Fibroblast of skin of scalp (primary cell): ENCODE measurements at places on chromosomes 4 and X.

- DNase-seq: peak; percentile 94
Observed at GRCh38 chr4:40672528-40673522, 43.2 kb upstream of the RBM47 start.

DNA sequence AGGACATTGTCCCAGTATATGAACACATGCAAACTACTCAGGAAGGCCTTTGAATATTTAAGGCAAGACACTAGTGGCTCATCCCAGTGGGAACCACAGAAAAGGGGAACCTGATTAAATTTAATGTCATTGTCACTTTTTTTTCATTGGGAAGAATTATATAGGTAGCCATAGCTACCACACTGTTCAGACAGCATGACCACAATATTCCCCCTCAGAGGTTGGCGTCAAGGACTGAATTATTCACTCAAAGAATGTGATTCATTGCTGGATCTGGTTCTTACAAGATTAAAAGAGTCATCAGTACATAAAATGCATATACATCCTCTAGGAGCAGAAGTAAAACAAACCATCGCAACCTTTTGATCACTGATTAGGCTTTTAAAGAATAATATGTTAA, 92.0 kb upstream of the SMARCAD1 start:
- DNase-seq: no peak

DNA sequence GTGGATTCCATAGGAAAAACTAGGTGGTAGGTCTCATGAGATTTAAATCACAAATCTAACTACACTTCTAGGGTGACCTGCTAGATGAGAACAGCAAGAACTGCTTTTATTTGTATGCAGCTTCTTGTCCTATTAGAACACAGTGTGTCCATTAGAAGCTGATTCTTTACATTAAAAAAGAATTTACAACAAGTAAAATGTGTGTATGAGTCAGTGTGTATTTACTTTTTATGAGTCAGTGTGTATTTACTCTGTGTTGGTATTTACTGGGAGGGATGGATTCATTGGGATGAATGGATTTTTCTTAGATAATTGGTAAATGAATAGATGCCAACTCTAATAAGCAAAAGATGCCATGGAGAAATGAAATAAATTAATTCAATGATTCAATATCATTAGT, 40.6 kb upstream of the XPNPEP2 start:
- no peak for DNase-seq

DNA sequence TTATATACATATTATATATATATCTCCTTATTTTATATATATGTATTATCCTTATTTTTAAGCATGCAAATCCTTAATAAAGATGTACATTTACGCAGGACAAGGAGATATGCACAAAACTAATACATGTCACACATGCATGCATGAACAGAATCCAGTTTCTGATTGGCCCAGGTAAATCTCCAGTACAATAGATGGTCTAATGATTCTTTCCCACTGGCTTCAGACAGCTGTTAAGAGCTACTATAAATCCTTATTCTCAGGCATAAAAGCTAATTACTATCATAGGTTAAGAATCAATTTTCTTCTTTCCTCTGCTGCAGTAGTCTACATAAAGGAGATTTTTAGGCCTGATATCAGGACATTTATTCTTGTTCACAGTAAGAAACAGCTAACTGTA, 689.8 kb downstream of the KCTD8 start:
- DNase-seq: no peak

GRCh38 chr4:68401231-68401630, 46.0 kb upstream of the TMPRSS11E start:
- DNase-seq: peak; percentile 43

DNA sequence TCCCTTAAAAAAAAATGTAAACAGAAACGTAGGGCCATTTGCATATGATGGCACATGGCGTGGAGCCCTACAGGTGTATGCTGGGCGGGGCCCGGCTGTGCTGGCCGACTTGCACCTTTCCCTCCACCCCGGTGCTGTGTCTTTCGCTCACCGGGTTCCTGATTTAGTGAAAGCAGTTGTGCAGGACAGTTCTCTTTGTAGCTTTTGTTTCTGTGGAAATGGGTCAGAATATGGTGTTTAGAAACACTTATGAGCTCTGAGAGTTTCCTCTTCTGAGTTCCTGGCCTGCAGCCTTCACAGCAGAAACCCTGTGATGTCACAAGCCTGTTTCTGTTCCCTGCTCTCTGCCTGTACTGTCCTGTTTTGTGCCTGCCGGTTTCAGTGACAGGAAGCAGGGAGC, 22.5 kb upstream of the MSANTD1 start:
- DNase-seq: no peak

DNA sequence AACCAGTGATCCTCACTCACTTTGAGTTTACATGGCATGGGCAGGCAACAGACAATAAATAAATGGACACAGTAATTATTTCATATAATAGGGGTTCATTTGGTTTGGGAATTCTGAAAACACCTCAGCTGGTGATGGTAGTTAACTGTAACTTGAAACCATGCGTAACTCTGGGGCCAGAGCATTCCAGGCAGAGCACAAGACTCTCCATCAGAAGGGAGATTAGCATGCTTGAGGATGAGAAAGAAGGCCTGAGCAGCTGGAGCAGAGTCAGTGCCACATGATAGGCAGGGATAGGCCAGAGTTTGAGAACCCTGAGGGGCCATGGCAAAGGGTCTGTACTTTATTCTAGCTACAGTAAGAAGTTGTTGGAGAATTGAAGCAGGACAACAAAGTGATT, 56.3 kb upstream of the CXCL8 start:
- DNase-seq: peak; percentile 42

GRCh38 chrX:44651358-44651757, 108.7 kb upstream of the FUNDC1 start:
- DNase-seq: no peak

DNA sequence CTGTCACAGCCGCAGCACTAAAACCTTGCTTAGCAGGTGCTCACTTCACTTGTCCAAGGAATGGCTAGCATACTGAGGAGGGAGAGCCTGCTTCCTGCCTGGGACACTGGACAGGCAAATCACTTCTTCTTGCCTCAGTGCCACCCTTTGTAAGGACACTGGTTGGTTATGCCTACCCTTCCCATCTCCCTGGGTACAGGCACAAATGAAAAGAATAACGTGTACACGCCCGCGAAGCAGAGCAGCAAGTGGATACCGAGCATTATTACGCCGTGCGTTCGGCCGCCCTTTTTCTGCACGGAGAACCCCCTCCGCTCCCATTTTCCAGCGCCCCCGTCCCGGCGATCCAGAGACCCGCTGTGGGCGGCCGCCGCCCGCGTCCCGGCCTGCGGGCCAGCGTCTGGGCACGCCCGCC, 338 bp upstream of the KLHL2 start:
- no peak for DNase-seq

DNA sequence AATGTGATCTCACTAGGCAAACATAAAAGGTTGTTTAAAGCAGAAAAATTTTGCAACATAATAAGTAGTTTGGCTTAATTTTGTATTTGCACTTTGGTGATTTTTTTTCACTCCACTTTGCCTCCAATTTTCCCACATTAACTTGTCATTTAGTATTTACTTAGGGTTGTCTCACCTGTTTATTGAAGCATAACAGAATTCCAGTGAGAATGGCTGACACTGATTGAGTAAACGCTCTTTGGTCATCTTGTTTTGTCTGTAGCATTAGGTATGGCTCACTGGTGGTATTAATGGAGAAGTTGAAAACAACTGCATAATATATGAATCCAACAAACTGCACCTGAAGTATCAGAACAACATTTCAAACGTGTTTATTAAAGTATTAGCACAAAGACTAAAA, 799.5 kb upstream of the ADGRL3 start:
- no peak for DNase-seq

DNA sequence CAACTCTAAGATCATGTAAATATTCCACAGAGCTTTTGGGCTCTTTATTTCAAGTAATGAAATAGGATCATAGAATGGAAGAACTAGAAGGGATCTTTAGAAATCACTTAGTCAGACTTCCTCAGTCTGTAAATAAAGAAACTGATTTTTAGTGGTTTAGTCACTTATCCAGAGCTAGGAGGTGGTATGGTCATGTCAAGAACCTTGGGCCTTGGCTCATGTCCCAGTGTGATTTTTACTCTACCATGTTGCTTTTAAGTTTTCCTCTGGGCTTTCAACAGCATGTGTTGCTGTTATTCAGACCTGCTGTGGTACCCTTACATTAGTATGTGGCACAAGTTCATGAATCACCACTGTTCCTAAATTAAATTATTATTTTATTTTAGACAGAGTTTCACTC, 184.9 kb downstream of the FRAS1 start:
- peak; percentile 32 for DNase-seq

DNA sequence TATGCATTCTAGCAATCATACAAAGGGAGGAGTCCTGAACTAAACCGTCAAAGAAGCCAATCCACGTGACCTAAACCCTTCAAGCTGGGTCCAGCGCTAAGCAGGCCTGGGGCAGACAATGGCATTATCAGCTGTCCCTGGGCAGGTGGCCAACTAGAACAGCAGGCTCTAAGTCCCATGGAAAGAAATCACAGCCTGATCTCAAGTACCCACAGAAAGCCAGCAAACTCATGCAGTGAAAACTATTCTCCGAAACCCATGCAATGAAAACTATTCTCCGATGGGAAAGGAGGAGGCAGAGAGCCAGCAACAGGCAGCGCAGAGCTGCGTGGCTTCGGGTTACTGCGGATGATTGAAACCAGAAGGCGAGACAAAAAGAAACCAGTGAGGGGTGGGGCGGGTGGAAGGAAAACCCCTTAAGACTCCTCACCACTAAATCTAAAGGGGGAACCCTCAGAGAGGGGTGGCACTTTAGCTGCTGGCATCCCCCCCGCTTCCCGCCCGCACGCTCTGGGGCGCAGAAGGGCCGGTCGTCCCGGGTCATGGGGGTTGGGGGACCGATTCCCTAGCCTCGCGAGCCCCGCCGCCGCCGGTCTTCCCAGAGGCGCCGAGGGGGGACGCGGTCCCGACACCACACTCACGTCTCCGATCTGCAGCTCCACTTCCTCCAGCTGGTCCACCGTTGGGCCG, 567 bp downstream of the C4orf46 start:
- DNase-seq: peak; percentile 81

DNA sequence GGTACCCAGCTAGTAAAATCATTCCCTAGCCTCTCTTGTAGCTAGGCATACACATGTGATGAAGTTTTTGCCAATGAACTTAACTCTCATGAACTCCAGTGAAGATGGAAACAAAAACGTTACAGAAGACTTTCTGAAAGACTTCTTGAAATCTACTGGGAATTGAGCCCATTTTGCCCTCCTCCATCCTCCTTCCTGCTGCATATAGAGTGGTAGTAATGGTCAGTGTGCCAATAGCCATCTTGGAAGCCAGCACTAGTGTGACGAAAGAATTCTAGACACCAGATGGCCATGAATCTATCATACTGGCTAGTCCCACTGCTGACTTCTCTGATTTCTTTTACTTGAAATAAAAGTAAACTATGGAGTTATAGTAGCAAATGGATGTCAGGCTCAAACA, 30.9 kb upstream of the PPA2 start:
- no peak for DNase-seq

DNA sequence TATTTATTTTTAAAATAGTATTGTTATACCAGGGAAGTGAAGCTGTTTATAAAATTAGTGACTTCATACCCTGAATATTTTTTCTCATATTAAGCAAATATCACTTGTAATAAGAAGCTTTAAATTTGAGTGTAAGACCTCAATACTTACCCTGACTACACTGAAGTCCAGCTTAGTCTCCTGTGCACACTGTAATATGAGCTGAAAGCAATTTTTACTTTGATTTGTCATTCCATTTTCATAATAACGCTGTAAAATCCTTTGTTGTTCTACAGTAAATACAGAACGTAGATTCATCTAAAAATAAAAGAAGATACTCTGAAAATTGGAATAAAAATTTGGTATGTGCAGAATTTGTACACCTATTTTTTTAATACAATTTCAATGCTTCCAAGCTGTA, 27.2 kb downstream of the HDX start:
- no peak for DNase-seq

DNA sequence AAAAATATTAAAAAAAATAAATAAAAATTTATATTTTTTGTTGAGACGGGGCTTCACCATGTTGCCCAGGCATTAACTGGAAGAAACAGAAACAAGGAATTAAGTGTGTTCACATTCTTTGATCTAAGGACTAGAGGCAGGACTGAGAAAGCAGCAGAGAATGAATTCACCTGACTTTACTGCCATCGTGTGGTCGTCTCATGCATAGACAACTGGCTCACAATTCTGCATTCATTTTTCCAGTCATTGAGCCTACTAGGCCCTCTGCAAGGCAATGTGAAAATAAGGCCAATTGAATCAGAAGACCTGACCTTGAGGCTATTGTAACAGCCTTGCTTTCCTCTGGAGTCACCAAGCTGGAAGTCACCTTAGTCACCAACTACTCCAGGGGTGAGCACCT, 37.4 kb downstream of the LHFPL1 start:
- DNase-seq: peak; percentile 51

DNA sequence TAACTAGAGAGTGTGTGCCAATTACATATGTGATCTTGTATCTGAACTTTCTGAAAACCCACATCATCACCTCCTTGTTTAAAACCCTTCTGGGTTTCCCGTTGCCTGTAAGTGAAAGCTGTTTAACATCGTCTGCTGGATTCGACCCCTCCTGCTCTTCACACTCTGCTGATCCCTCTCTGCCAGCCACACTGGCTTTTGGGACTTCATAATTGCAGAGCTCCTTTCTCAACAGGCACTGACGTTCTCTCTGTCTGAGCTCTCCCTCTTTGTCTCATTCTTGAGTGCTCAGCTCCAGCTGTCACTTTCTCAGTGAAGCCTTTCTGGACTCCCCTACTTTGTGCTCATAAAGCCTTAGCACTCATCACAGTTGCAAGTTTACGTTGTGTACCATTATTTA, 153.9 kb downstream of the CEP135 start:
- no peak for DNase-seq

- no peak for DNase-seq
Observed at GRCh38 chrX:123743312-123743711, 10.5 kb upstream of the THOC2 start.

DNA sequence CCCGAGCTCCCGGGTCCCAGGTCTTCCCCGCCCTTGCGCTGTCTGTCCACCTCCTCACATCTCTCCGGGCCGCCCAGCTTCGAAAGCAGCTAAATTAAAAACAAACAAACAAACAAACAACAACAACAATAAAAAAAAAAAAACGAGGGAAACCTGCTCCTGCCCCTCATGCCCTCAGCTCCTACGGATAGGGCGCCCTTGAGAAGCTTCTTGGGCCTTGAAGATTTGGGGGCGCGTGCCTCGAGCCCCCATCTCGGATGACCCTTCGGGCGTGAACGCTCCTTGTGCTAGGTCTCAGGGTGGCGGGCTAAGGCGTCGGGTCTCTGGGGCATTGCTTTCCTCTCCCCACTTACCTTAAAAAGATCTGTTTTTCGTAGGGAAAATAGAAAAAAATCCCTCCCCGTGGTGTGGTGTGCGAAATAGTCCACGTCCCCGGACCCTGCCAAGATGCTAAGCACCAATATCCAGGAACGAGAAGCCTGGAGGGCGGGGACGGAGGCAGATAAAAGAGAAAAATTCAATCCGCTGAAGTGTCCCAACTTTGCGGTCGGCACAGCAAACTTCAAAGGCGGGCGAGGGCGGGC, 603 bp downstream of the NDNF start:
- no peak for DNase-seq

GRCh38 chr4:128385683-128386304, 98.2 kb upstream of the PGRMC2 start:
- DNase-seq: peak; percentile 68
